Testis (tissue), 5 donors: ENCODE measurements at places on chromosomes 3 and 15.

DNA sequence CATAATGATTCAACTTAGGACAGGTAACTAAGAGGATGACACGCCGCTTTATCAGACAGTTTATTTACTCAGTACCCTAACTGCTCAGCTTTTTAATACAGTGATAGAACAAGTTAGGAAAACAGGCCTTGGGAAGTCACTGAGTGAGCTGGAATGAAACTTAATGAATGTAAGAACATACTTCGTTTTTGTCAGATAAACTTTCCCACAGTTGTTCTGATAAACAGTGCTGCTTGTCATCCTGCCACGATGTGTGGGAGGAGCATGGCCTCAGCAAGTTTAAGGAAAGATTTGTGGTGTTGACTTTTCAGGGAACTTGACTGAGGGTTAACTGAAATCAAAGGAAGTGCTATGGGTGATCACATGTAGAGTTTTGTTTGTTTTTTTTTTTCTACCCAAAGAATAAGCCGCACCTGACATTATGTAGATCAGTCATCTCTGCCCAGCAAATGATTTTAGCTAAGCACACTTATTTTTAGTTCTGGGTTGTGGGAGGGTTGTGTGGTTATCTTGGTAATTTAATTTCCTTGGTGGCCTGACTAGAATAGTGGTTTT, 5.6 kb upstream of the P2RY14 start:
- peak; percentile 37 for DNase-seq

DNA sequence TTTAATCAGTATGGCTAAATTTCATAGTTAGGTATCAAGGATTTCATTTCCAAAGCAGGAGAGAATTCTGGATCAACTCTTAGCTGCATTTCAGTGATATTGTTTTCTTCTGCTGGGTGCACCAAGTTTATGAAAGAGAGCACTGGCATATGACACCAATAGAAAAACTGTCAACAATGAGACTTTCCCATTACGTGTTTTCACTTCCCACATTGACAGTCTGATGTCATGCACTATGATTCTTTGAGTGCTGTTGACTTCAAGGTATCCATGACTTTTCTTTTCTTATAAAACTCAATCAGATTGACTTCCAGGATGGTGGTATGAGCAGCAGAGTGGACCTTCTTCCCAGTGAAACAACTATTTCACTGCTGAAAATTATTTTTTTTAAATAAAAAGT, 476.1 kb downstream of the EDEM1 start:
- DNase-seq: no peak

DNA sequence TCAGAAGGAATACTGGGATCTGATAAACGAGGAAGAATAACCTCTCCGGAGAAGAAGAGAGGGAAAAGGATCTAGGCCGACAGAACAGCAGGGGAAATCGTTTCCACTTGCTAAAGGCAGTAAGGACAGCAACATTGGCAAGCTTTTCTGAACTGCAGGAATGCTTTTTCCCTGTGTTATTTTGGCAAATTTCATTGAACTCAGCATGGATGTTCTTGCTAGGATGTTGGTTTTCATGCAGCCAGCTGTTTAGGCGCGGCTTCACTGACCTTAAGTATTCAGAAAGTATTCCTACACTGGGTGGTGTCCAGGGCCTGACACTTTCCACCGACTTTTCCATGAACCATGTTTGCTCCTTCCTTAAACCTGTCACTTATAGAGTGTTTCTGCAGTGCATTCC, 489.7 kb downstream of the CNTN3 start:
- DNase-seq: no peak

GRCh38 chr3:4493941-4494894, 1.1 kb downstream of the ITPR1 start:
- DNase-seq: peak; percentile 63

DNA sequence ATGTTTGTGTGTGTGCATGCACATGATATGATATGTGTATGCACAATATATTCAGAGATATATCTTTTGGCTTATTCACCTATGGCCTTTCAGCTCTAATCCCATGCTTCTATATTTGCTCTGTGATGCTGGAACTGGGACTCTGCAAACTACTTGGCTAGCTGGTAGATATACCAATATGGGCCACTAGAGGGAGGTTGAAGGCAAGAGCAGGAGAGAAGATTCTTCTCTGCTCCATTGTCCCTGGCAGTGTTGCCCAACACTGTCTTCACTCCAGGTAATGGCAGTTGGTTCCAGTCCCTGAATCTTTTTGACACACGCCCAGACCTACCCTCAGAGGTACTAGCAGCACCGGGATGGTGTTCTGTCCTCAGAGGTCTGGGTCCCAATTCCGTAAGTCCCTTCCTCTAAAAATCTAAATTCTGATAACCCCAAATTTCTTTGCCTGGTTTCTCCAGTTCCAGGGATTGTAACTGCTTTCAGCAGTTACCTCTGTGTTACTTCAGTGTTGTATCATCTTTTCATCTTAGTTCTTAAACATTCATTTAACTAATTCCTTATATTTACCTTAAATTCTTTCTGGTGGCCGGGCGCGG, 44.7 kb downstream of the GTPBP8 start:
- peak; percentile 53 for DNase-seq

- DNase-seq: no peak
Observed at GRCh38 chr3:81043009-81043408, 718.4 kb downstream of the GBE1 start.

DNA sequence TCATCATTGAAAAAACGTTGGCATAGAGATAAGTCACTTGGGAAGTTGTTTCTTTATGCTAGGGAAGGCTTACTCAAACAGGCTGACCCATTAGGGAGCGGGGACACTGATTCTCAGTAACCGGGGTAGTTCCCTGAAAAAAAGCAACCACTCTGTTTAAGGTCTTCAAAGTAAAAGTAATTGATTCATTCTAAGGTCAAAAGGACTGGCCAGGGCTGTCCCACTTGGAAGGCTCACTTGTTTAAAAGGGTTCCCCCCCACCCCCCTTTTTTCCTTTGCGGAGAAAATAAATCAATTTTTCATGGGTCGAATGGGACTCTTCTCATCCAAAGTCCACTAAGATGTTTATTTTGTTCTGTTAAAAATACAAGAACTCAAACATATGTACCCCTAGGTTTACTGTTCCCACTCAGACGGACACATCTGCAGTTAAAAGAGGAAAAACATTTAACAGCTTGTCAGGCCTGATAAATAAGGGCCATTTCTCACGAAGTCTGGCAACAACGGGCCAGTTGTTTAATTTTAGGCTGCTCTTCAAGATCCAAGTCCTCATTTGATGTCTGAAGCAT, 53.0 kb downstream of the ARHGEF3 start:
- DNase-seq: no peak

DNA sequence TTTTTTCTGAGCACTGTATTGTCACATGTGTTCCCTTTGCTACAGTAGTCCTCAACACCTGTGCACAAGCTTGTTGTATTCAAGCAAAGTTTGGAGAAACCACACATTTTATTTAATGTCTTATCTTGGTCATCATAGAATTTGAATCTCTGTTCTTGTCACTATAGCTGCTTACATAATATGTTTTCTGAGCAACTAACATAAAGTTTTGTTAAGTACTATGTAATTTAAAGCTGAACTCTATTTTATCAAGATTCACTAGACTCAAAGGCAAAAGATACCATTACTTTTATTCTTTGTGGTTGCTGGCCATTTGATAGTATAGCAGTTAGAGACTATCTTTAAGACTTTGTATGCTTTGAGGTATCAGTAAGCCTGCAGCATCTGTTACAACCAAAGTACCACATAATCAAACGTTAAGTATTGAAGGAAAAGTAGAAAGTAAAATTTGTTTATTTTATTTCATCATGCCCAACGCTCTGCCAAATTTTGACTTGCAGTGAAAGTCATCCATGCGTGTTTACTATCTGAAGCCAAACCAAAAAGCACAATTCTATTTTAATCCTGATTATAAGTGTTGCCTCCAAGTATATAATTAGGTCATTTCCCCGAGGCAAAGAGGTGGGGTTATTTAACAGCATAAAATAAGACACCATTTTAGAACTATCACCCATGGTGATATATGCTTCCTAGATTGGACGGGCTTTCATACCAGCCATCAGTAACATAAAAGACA, 10.3 kb upstream of the ABHD10 start:
- no peak for DNase-seq

DNA sequence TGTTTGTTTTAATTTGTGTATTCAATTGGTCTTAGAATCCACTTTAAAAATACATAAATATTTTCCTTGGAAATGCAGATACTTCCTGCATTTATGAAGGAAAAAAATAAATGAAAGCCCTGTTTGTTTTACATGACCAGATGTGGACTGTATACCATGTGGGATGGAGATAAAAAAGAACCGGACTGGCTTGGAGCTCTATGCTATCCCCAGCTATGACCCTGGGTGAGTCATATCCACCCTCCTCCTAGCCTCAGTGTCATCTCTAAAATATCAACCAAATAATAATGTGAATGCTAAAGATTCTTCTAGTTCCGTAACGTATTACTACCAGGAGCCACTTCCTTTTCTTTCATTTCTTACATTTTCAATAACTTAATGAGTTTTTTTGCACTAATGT, 44.5 kb upstream of the PDZRN3 start:
- DNase-seq: no peak

DNA sequence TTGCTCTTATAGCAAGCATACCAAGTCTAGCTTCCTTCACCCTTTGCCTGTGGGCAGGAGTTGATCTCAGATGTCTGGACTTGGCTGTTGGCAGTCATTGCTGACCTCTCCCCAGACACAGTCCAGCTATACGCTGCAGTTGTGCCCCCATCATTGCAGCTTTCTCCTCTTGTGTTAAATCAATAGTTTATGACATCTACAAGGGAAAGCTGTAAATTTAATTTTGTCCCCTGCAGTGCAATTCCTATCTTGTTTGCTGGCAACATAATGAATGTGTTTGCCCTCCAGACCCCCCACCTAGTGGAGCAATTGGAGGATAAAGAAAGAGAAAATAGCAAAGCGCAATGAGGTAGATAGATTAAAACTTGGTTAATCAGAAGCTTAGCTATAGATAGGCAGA, 280.2 kb downstream of the LSAMP start:
- no peak for DNase-seq

GRCh38 chr3:185537369-185537970, 14.9 kb downstream of the LIPH start:
- DNase-seq: no peak

DNA sequence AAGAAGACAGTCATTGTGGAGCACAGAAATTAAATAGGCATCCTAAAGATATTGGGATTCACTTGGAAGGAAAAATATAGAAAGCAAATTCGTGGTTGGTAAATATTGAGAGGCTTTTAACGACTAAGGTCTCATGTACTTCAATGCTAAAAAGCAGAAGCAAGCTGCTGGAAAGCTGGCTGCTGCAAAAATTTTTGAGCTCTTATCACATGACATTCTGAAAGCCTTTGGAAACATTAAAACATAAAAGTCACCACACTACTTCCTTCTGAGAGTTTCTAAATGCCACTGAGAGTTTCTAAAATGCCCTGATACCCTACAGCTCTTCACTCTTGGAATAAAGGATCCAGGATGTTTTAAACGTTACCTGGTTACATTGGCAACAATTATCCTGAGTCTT, 39.0 kb upstream of the CBLB start:
- no peak for DNase-seq

DNA sequence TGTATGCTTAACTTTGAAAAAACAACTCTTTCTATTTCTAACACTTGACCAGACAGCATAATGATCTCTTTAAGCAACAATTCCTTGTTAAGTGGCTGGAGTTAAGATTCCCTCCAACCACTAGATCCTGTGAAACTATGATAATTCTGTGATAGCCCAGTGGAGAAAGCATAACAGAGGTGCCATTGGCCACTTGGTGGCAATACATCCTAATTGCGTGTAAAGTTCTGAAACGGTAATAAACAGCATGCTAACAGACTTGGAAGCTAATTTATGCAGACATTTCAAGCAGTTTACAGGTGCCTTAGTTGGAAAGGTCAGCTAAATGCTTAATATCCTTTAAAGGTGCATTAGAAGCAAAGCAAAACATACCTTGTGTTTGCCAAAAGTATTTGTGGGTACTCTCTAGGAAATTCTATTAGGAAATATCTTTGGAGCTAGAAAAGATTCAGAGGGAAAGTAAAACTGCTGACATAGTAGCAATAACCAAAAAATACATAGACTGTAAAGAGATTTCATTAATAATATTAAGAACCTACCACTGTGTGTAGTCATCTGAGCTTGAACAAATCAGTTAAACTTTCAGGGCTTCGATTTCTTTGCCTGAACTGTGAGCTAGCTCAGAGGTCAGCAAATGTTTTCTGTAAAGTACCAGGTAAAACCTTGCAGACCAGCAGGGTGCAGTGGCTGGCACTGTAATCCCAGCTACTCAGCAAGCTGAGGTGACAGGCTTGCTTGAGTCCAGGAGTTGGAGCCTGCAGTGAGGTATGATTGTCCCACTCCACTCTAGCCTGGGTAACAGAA, 19.0 kb upstream of the CSTA start:
- no peak for DNase-seq

- DNase-seq: no peak
Observed at GRCh38 chr3:134937256-134938028, 142.4 kb downstream of the EPHB1 start.

DNA sequence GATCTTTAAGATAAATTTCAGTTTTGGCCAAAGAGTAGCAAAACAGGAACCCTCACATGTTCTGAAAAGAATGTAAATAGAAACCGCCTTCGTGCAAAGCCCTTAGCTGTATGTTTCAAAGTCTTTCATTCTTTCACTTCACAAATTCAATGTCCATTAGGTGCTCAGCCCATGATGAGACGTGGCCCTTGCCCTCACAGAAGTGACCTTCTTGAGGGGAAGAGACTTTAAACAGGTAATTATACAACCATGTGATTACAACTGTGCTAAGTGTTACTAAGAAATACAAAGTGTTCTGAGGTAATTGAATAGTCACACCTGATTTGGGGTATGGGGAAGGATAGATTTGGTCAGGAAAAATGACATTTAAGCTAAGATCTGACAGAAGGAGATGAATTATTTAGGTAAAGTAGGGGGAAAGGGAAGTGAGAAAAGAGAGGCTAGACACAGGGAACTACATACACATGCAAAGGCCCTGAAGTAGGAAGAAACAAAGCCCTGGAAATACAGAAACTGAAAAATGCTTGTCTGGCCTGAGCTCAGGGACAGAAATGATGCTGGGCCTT, 19.6 kb downstream of the HSPBAP1 start:
- no peak for DNase-seq

GRCh38 chr3:107999215-107999775, 91.5 kb downstream of the CD47 start:
- no peak for DNase-seq

DNA sequence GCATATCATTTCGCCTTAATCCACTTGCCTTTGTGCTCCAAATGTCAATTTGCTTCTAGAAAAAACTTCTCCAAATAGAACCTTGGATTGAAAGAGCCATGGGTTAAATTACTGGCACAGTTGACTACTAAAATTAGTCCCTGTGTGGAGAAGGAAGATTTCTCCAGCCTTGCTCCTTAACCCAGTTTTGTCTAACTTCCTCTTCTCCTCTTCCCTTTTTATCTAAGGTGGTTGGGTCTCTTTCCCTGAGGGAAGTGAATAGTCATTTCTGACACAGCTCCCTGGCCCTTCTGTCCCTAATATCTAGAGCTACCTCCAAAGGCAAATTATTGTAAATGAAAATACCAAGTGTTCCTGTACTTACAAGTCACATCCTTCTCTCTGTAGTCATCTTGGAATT, 527.9 kb upstream of the TBL1XR1 start:
- no peak for DNase-seq
